ENCODE measurements at places on chromosomes 13 and 19.

- no peaks in the 10 kb centered on the region for H3K27me3 ChIP-seq
- H3K4me1 ChIP-seq, result peaks cover 13% of the 10 kb centered on the region
- H3K4me3 ChIP-seq, result no peak overlapping the region
- H3K27ac ChIP-seq, result no peak overlapping the region
These were observed 282.7 kb upstream of the KLHL1 start for GRCh38 chr13:70390968-70391367.

- no peak overlapping the region for H3K4me3 ChIP-seq
- DNase-seq, result no peak
- no peaks in the 10 kb centered on the region for H3K27me3 ChIP-seq
- no peak overlapping the region for H3K27ac ChIP-seq
These were observed 30.9 kb upstream of the ZNF562 start for GRCh38 chr19:9705836-9706235.

DNA sequence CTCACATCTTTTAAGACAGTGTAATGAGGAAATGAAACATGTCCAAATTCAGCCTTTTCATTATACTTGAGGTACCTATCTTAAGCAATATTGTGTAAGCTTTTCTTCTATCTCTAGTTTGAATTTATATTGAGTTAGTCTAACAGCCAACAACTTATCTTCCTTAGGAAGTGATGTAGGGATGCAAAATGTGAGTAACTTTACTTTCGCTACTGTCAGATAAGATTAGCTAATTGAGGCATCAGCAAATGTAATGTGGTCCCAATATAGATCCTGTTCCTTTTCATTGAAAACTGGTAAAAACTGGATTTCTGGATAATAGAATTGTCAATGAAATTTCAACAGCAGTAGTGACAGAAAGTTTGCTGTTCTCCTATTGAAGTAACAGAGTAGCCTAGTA, 902.2 kb downstream of the GPC5 start:
- H3K36me3 ChIP-seq, result no peaks in the 10 kb centered on the region
- H3K4me1 ChIP-seq, result peaks cover 6% of the 10 kb centered on the region
- H3K27ac ChIP-seq, result no peak overlapping the region
- no peak for DNase-seq
- no peaks in the 10 kb centered on the region for H3K27me3 ChIP-seq
- H3K4me3 ChIP-seq, result no peak overlapping the region

DNA sequence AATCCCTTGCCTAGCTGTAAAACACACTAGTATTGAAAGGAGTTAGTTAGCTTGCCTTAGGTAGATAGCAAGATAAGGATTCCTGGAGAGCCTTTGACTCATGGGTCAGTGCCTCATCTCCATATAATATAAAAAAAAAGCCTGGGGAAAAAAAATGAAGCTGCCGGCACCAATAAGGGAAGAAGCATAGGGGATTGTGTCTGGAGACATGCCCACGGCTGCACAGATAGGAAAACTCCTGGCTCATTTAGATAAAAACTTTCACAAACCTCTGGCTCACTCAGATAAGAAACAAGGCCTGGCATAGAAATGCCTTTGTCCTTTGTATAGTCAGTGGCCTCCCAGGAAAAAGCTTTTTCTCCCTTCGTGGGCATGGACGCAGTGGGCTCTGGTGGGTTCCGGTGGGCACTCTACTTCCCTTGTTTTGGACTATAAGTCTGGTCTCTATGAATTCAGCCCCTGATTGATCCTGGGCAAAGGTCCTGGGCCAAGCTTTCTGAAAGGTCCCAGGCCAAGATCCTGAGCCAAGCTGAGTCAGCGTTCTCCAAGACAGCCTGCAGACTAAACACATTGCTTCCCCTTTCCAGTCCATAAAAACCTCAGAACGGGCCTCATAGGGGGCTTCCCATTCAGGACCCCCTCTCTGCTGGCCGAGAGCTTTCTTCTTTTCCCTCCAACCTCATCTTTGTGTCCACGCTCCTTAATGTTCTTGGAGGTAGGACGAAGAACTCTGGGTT, 4.9 kb upstream of the OR7A17 start:
- H3K4me3 ChIP-seq, result no peak overlapping the region
- H3K4me1 ChIP-seq, result no peaks in the 10 kb centered on the region
- no peak for DNase-seq
- H3K36me3 ChIP-seq, result peaks cover 2% of the 10 kb centered on the region
- no peaks in the 10 kb centered on the region for H3K27me3 ChIP-seq

DNA sequence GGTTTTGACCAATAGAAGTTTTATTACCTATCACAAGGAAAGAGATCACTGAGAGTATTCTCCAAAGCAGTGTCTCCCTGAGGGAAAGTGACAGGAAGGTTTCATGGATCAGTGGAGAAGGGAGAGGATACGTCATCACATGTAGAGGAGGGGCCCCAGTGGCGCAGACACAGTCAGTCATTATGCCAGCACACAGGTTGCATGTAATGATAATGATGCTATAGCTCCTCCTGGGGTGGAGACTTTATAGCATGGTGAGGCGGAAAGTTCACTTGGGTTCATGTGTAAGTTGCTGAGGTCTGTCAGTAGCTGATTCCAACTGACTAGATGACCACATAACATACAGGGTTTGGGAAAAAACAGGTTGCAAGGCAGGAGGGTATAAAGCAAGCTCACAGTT, 88.8 kb downstream of the FNDC3A start:
- no peak overlapping the region for H3K4me3 ChIP-seq
- H3K27me3 ChIP-seq, result no peaks in the 10 kb centered on the region
- H3K27ac ChIP-seq, result no peak overlapping the region
- no peak for DNase-seq
- H3K36me3 ChIP-seq, result peaks cover 7% of the 10 kb centered on the region

GRCh38 chr13:35741657-35742056, 265.2 kb upstream of the MAB21L1 start:
- H3K4me1 ChIP-seq, result peaks cover 16% of the 10 kb centered on the region
- no peaks in the 10 kb centered on the region for H3K27me3 ChIP-seq
- H3K27ac ChIP-seq, result no peak overlapping the region

DNA sequence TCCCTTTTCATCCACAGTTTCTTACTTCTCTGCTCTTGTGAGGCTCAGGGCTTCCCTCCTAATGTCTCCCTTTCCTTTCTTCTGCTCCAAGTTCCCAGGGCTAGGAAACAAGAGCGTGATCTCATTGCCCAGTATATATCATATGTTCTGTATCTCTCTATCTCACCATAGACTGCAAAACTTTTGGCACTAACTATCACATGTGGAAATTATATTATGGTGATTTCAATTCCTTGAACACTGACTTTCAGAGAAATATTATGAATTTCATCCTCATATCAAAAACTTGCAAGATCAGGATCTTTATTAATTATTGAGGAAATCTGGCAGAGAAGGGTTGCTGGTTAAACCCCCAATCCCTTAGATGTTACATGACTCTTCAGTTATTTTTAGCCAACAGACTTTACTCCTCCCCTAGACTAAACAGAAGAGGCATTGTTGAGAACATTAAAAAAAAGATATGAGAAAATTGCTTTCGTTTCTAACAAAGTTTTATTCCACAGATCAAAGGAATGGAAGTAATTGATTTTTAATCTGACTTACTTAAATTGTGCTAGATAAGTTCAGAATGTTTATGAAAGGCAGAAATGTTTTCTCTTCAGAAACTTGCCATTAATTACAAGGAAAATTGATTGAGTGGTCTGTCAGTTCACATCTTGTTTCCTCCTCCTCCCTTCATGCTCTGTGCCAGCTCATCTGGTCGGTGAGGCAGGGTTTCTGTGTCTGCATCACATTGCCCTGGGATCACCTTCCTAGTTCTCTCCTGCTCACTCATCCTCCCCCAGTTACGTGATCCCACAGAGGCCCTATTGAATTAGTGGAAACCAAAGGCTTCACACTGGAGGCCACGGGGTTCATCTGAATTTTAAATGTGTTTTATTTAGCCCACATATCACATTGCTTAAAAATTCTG, 378.5 kb downstream of the LMO7 start:
- H3K27me3 ChIP-seq, result no peaks in the 10 kb centered on the region
- H3K27ac ChIP-seq, result peak overlapping the region; percentile 74
- no peaks in the 10 kb centered on the region for H3K36me3 ChIP-seq

GRCh38 chr19:49549045-49549444, 21.2 kb downstream of the RCN3 start:
- H3K27ac ChIP-seq, result no peak overlapping the region
- H3K4me1 ChIP-seq, result peaks cover 5% of the 10 kb centered on the region
- no peaks in the 10 kb centered on the region for H3K27me3 ChIP-seq
- DNase-seq, result no peak

GRCh38 chr13:102902789-102903347, 57.0 kb downstream of the ERCC5 start:
- peaks cover 14% of the 10 kb centered on the region for H3K4me1 ChIP-seq
- no peaks in the 10 kb centered on the region for H3K36me3 ChIP-seq
- no peak overlapping the region for H3K27ac ChIP-seq
- H3K4me3 ChIP-seq, result no peak overlapping the region
- peaks cover 7% of the 10 kb centered on the region for H3K27me3 ChIP-seq

- H3K27me3 ChIP-seq, result no peaks in the 10 kb centered on the region
- DNase-seq, result no peak
- H3K27ac ChIP-seq, result no peak overlapping the region
- no peak overlapping the region for H3K4me3 ChIP-seq
- peaks cover 9% of the 10 kb centered on the region for H3K36me3 ChIP-seq
- no peaks in the 10 kb centered on the region for H3K4me1 ChIP-seq
These were observed 2861.0 kb downstream of the PCDH9 start for GRCh38 chr13:64369121-64369520.

Data from mesothelial cell of epicardium (in vitro differentiated cells).